Bronchial epithelial cell (primary cell): ENCODE measurements at places on chromosomes 4 and X.
A peak's percentile ranks its signal among the peaks of the same experiment; 100 is the strongest.

DNA sequence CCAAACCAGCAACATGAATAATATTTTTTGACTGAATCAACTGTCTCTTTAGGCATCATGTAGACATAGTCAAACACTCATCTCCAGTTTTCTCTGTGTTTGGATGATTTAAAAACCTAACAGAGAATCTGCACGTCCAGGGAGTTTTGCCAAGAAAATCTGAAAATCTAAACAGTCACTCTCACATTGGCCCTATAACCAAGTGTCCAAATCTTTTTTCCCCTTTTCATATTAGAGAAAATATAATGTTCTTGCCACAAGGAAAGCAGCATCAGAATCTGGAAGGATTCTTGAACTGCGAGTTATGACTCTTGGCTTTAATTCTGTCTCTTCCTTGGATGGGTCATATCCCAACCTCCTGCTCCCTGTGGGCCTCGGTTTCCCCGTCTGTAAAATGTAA is 8.8 kb upstream of the CHRDL1 start:
- DNase-seq = no peak

GRCh38 chrX:134167591-134168203 is 69.3 kb upstream of the CCDC160 start:
- no peak for DNase-seq

DNA sequence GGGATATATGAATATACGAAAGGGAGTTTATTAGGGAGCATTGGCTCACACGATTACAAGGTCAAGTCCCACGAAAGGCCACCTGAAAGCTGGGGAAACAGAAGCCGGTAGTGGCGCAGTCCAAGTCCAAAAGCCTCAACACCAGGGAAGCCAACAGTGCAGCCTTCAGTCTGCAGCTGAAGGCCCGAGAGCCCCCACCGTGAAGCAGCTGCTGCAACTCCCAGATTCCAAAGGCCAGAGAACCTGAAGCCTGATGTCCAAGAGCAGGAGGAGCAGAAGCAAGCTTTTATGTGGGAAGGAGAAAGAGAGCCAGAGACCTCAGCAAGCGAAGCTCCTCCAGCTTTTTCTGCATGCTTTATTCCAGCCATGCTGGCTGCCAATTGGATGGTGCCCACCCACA is 275.8 kb downstream of the PTTG2 start:
- no peak for DNase-seq

GRCh38 chr4:84573385-84574068 is 9.4 kb upstream of the CDS1 start:
- DNase-seq = peak; percentile 85

DNA sequence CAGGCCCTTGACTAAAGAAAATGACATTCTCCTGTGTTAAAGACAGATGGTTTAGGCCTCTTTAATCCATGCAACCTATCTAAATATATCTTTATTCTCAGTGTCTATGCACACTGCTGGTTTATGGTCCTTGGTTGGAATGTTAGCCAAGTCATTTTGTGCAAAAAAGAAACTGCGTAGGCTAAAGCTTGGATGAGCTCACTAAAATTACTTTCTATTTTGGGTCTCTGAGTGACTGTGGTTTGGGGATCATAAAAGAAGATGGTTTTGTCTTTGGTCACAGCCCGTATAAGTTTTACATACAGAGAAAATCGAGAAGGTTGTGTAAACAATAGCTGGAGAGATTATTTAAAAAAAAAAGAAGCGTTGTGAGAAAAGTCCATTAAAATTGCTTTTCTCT is 443.6 kb downstream of the UBE2NL start:
- DNase-seq = no peak

GRCh38 chrX:44234541-44234940 is 108.9 kb downstream of the EFHC2 start:
- DNase-seq = peak; percentile 52

DNA sequence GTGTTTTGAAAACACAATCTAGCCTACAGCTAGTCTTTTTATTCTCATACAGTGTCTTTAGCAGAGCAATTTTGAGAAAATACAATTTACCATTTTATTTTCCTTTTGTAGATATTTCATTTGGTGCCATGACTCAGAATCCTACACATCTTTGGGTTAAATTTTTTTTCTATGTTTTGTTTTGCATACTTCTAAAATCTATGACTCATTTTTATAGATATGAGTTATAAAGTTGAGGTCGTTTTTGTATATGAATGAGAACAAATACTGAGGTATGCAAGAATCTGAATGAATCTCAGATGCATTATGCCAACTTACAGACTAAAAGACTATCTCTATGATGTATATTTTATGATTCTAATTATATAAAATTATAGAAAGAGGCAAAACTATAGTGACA is 206.5 kb upstream of the ANXA10 start:
- DNase-seq = peak; percentile 54

DNA sequence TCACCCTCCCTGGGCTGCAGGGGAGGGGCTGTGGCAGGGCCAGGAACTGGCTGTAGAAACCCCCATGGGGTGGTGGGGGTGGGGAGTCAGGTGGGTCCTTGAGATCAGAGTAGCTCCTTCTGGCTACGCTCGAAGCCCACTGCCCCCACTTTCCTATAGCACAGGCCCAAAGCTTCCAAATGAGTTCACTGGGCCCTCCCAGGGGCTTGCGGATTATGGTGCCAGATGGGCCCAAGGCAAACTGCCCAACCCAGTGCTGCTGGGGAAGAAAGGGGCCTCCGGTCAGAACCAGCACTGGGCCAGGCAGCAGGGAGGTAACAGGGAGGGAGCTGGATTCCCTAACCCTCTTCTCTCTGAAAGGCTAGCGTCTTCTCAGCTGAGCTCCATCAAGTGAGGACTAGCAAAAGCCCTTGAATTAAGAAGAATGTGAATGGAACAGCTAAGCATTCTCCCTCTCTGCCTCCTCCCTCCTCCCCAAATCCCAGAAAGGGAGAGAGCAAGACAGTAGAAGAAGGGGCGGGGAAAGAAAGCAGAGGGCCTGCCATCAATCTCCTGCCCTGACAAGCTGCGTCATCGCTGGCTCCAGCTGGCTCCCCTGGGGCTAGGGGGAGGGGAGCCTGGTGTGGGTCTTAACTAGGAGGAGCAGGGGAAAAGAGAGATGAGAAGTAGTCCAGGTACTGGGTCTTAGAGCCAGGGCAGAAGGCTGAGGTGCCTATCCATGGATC is 34.7 kb downstream of the FRMPD3 start:
- no peak for DNase-seq

- peak; percentile 56 for DNase-seq
Measured at GRCh38 chr4:185742766-185743165, 69.2 kb downstream of the SORBS2 start.

DNA sequence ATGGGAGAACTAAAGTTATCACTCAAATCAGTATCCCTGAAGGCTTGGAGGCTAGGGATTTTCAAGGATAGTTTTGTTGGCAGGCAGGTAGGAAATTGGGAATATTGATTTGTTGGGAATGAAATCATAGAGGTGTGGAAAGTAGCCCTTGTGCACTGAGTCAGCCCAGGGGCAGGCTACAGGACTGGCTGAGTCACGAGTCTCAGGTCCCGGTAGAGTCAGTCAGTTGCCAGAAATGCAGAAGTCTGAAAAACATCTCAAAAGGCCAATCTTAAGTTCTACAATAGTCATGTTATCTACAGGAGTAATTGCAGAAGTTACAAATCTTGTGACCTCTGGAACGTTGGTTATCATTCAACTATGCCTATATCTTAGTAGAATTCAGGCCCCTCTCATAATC is 153.1 kb downstream of the GC start:
- peak; percentile 74 for DNase-seq

DNA sequence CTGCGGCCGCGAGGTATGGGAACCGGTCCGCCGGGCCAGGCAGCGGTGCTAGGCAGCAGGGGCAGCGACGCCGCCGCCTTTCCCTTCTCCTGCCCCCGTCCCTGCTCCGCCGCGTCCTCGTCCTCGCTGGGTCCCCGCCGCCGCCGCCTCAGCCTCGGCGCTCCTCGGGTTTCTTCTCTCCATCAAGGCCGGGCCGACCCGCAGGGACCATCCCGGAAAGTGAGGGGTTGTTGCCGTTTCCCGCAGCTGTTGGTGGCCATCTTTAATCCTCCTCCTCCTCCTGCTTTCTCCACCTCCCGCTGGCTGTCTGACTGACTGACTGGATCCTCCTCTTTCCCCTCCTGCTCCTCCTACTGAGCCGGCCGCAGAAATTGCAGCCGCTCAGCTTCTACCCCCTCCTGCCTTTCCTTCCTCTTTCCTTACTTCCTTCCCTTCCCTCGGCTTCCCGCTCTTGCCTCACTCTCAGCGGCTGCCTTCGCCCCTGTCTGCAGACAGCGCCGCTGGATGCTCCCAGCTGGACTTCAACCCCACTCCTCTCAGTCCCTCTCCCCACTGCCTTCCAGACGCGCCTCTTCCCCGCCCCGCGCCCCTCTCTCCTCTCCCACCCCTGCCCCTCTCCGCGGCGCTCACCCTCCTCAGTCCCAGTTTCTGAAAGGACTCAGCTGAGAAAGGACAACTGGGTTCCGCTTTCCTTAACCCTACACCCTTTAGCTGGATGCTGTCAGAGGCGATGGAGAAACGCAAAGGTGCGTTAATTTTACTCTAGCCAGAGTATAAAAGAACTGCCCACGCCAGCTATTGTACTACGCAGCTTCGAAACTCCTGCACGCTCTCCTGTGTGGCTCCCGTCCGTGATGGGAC is at the start of gene WDFY3:
WDFY3 (minus strand) TSS at position 309 of the 861 bp plus-strand sequence. CDS start 106,099 bp downstream, outside the sequence.
- peak; percentile 79 for DNase-seq

DNA sequence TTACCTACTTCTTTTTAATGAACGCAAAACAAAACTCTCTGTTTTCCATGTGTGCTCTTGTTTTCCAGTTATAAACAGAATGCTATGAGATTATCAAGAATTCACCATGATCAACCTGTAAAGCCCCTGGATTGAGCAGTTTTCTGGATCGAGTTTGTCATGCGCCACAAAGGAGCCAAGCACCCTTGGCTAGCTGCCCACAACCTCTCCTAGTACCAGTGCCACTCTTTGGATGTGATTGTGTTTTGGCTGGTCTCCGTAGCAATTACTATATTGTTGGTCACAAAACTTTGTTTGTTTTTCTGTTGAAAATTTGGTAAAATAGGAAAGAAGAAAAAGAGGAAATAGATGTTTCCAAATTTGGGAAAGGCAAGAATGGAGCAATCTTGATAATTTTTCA is 51.1 kb downstream of the UGT2B7 start:
- no peak for DNase-seq

- DNase-seq = peak; percentile 82
Measured at GRCh38 chr4:55330241-55330640, 15.8 kb upstream of the SRD5A3 start.

DNA sequence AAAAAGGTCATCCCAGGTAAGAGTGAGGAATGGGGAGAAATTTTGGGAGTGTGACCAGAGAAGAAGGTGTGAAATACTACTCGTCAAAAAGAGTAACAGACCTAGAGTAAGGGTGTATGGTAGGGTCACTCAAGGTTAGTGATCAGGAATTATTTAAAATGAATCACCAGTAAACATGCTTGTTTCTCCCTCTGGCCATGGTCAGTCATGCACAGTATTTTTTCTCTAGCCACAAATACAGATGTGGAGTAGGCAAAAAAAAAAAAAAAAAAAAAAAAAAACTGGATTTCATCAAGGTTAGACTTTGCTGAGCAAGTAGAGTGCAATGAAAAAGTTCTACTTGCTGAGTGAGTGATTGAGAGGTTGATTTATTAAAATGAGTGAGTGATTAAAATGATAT is 34.2 kb upstream of the SLIT2 start:
- no peak for DNase-seq

GRCh38 chr4:102439812-102440211 is 61.3 kb upstream of the NFKB1 start:
- peak; percentile 71 for DNase-seq

DNA sequence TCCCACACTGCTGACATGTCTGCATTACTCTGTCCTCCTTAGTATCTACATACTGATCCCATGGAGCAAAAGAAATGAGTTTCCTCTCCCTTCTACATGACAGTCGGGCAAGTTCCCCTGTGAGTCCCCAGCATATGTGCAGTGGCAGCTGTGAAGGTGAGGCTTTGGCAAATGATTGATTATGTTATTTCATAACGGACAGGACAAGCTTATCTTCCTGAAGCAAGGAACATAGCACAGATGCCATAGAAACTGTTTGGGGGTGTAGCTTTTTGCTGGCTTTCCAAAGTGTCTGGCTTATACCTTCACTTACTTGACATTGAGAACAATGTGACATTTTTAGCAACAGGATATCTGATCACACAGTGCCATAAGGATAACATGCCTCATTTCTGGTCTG is 136.8 kb upstream of the PDLIM3 start:
- no peak for DNase-seq

DNA sequence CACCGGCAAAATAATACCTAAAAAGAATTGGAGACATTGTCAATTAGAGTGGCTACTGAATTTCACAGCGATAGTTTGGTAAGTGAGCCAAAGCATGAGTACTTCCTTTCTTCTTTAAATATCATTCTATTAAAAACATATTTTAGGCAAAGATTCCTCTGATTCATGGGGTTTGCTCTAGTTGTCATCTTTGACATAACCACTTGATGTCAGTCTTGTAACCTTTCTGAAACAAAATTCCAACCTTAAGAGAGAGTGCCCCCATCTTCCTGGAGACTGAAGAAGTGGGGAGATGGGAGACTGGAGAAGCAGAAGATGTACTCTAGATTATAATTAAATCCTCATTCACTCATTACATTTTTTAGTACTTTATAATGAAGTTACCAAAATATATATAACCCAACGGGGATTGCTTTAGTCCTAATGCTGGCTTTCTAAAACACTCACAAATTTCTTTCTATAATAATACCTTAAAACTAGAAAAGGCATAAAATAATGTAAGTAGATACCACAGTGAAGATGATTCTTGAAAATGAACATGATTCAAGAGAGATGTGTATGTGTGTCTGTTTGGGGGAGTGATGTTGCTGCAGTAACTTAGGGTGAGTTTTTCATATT is 96.4 kb downstream of the EMCN start:
- peak; percentile 57 for DNase-seq

GRCh38 chr4:100984901-100985300 is 362.4 kb downstream of the PPP3CA start:
- DNase-seq = peak; percentile 36

- DNase-seq = no peak
Measured at GRCh38 chr4:18869166-18869565, 847.6 kb upstream of the LCORL start.

DNA sequence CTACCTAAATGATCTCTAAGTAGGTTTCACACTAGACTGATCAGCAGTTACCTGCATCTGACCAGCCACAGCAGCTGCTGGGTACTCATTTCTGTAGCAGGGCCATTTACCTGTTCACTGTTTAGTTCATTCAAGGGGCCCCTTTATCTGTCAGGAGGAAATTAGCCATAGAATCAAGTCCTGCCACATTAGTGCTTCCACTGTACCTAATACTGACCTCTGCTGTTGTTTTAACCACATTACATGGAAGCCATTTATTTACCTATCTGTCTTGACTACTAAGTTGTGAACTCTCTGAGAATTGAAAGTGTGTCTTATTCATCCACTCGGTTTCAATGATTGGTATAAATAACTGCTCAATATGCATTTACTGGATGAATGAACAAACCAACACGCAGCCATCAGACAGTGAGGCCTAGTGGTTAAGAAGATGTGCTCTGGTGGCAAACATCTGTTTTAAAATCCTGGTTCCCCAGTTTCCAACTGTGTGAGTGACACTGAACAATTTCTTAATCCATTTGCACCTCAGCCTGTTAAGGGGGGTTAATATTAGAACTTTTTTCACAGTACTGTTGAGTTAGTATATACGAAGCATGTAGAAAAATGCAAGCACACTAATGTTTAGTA is 30.0 kb upstream of the ANXA5 start:
- peak; percentile 78 for DNase-seq
